ENCODE measurements at places on chromosomes 11 and 22.
A peak's percentile ranks its signal among the peaks of the same experiment; 100 is the strongest.

DNA sequence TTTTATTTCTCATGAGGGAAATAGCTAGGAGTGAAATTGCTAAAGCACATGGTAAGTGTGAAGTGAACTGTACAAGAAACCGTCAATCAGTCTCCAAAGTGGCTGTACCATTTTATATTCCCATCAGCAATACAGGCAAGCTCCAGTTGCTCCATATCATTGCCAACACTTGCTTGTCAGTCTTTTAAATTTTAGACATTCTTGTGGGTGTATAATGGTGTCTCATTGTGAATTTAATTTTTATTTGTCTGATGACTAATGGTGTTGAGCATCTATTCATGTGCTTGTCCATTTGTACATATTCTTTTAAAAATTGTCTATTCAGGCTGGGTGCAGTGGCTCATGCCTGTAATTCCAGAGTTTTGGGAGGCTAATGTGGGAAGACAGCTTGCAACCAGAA lies 34.1 kb upstream of the SMCO4 start:
- no peak for DNase-seq

DNA sequence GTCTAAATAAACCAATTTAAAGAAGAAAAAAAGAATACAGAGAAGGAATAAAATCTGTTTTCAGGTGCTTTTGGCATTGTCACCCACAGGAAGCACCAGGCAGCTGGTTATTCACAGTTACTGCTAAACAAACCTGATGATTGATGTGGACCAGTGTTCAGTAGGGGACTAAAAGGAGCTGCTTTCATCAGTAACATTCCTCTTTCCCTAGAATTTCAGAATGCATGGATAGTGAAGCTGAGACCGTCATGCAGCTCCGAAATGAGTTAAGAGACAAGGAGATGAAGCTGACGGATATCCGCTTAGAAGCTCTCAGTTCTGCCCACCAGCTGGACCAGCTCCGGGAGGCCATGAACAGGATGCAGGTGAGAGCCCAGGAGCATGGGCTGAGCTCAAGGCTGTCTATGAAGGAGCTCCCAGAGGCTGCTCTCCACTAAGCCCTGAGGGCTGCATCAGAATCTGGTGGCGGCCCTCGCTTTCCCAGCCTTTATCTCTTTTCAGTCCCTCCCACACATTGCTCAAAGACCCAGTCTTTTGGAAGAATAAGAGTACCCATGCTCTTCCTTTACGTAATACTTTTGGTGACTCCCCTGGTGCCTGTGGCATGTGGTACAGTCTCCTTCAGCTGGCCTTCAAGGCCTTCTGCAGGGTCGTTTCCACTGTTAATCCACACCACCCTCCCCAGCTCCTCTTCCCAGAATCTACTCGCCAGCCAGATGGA lies 69.5 kb downstream of the DBX1 start:
- no peak for DNase-seq

DNA sequence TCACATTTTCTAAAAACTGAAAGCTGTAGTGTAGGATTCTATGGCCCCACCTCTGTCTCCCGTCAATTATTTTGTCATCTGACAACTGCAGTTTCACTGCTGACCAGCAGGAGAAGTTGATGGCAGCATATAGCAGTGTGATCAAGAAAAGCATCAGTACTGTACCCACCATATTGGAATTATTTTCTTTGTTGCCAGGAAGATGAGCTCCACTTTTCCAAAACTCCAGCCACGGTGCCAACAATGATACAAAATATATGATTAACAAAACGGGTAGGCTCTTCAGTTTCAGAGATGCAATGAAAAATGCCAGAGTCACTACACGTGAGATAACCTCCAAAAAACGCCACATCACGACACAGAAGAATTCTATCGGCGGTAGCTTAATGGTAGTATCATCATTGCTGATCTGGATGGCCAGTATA lies 41.3 kb downstream of the XKR3 start:
- DNase-seq, result peak; percentile 18

DNA sequence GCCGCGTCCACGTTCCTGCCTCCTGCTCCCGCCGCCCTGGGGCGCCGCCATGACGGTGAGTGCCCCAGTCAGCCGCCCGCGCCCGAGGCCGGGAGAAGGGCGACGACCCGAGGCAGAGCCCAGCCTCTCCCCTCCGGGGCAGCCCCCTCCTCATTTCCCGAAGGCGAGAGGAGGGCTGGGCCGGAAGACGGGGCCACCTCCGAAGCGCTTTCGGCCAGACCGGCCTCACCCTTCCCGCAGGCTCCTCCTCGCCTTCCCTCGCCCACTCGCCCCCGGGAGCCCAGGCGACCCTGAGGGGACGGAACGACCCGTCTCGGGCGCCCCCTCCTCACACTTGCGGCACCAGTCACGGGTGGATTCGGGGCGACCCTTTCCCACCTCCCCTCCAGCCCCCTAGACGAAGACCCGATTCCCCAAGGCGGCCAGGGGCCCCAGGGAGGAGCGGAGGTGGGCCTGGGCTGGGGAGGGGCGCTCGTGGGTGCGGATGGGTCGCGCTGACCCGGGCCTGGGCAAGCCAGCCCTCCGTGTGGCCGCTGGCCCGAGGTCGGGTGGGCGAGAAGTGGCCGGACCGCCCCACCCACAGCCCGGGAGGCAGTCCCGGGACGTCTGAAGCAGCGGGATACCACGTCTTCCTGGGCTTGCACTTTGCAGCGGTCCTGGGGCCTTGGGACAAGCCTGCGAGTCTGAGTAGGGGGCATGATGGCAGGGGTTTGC lies 49.7 kb downstream of the TRIOBP start:
- DNase-seq, result no peak

DNA sequence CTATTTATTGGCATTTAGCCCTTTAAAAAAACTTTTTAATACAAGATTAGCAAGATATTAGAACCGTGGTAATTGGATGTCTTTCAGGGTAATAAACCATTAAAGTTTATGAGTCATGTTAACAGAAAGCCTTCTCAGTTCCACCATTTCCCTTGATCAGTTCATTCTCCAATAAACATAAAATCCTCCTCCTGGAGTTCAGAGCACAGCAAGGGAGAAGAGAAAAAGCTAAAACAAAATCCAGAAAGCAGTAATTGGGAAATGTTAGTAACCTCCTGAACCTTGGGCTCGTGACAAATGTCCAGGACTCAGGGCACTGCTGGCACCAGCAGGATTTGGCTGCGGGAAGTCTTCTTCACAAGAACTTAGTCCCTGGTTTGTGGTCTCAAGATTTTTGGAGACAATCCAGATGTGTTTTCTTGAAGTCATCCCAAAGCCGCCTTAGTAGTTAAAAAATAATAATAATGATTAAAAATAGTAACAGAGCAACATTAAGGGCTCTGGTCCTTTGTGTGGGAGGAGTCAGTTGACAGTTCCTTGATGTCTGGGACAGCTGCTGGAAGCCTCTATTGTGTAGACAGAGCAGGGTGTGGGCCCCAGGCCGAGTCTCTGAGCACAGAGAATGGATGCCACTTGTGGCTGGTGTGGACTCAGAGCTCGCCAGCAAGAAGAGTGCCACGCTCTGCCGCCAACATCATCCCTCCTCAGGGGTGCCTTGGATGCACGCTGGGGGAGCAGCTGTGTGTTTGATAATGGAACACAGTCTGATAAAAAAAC lies 43.4 kb upstream of the PITPNB start:
- DNase-seq, result no peak

GRCh38 chr22:23696326-23696851 lies 5.6 kb downstream of the RGL4 start:
- peak; percentile 68 for DNase-seq

- DNase-seq, result no peak
These were observed 354.6 kb downstream of the DDX10 start for GRCh38 chr11:109019342-109019936.

- no peak for DNase-seq
These were observed 28.5 kb downstream of the UQCR10 start for GRCh38 chr22:29795663-29796062.

DNA sequence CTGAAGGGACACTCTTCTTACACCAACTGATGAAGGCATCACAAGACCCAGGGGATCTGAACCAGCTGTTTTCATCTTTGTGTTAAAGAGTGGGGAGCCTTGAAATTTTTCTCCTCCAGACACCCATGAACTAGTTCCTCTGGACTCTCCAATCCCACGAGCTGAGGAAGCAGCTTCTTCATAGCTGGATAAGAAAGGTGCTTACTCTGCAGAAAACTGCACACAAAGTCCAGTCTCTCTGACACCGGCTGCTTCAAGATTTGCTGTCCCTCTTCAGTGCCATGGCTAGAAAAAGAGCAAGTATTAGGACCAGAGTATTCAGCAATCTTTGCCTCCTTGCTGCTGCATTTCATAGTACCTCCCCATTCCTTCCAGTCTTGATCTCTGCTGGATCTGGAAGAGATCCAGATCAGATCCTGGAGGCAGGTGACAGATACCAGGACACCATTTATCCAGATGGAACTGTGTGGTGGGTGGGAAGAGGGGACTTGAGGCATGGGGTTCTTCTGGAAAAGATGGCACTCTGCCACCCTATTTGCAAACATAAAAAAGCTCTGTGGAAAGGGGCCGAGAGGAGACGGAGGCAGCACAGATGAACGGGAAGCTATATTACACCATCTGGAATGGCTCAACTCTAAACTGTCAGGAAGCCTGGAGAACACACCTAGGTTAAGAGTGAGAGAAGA lies 25.5 kb downstream of the IL18BP start:
- no peak for DNase-seq

DNA sequence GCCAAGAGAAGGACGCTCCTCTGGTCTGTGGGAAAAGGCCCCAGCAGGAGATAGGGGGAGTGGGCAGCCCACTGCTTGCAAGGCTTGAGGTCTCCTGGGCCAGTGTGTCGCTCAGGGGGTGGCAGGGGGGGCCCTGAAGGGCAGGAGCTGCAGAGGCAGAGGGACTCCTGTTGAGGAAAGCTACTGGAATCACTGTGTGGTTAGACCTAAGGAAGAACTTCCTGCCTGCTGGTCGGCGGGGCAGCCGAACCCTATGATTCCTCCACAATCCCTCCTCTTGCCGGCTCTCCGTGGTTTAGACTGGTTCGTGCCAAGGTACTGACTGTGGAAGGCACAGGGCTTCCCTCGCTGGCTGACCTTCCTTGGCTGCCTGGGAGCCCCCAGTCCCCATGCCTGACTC lies 6.2 kb downstream of the GP1BB start:
- DNase-seq, result no peak

- no peak for DNase-seq
These were observed 88.6 kb downstream of the ETS1 start for GRCh38 chr11:128498721-128499245.

GRCh38 chr22:38867124-38867455 lies 4.9 kb downstream of the CBX6 start:
- no peak for DNase-seq

DNA sequence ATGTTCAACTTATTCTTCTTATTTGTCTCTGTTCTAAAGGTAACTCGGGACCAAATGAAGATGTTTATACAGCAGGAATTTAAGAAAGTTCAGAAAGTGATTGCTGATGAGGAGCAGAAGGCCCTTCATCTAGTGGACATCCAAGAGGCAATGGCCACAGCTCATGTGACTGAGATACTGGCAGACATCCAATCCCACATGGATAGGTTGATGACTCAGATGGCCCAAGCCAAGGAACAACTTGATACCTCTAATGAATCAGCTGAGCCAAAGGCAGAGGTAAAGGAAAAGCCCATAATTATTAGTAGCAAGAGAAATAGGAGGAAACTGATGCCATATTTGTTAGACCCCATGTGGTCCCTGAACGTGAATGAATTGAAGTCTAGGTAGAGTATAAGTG lies 63.3 kb downstream of the TRIM44 start:
- no peak for DNase-seq

GRCh38 chr22:23622634-23623033 lies 9.5 kb downstream of the DRICH1 start:
- DNase-seq, result no peak

- no peak for DNase-seq
These were observed 6.1 kb downstream of the MAPK1 start for GRCh38 chr22:21861264-21861848.

DNA sequence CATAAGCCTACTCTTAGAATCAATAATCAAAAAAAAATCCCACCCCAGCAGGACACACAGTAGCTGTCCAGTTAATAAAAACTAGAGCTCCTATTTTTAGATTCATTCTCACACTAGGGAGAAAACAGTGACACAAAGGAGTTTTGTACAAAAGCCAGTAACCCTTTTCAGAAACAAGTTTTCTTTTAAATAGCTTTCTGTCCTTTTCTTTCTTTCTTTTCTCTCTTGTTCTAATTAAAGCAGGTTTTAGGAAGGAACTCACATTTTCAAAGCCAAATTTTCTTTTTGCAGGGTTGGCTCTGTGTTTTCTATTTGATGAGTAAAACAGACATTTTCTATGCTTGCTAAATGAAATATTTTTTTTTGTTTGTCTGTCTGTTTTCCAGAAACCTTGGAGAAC lies 1390.7 kb downstream of the FAM181B start:
- no peak for DNase-seq

DNA sequence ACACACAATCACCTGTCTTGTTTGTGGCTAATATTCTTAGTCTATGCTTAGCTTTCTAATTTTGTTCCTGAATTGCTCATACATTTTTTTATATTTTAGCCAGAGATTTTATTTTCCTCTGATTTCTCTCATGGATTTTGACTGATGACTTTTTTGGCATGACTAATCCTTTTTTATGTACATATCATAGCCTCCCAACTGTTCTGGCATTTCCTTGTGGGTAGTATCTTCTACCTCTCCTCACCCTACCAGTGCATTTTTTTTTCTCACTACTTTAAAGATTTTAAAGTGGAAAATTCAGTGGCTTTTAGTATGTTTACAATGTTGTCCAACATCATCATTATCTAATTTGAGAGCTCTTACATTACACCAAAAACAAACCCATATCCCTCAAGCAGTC lies 84.4 kb upstream of the TENM4 start:
- no peak for DNase-seq

DNA sequence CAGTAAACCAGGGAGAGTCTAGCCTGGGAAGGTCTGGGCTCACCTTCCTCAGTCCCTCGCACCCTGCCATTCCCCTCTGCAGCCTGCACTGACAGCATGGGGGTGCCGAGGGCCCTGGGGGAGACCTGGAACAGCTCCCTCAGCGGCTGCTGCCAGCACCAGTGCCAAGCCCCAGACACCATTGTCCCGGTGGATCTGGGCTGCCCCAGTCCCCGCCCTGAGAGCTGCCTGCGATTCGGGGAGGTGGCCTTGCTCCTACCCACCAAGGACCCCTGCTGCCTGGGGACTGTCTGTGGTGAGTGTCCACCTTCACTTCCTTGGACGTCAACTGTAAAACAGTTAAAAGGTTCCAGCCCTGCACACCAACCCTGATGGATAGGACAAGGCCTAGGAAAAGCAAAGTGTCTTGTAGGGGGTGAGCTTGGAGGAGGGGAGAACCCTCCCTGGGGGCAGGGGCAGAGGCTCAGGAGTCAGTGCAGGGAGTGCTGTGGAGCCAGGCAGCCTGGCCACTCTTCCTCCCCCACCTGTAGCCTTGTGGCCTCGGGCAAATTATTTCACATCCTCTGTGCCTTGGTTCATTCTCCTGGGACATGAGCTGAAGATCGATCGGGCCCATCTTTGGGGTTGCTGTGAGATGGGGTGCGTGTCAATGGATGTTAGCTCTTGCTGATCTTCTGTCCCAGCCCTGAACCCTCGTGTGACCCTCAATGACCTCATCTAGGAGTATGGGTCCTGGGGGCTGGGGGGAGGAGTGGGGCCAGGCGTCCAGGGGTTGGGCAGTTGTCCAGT lies 85.2 kb upstream of the MYOD1 start:
- no peak for DNase-seq

Data from AML-193 (cell line).